Central memory CD8-positive, alpha-beta T cell (primary cell): ENCODE measurements at places on chromosomes 13 and 19.

DNA sequence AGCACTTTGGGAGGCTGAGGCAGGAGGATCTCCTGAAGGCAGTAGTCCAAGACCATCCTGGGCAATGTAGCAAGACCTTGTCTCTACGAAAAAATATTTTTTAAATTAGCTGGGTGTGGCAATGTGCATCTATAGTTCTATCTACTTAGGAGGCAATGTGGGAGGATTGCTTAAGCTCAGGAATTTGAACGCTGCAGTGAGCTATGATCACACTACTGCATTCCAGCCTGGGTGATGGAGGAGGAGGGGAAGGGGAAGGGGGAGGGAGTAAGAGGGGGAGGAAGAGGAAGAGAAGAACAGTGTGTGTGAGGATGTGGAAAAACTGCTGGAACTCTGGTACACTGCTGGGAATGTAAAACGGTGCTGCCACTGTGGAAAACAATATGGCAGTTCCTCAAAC is 9.2 kb upstream of the CLIP3 start:
- H3K27me3 ChIP-seq = no peaks in the 10 kb centered on the region
- H3K36me3 ChIP-seq = peaks cover 4% of the 10 kb centered on the region
- no peak overlapping the region for H3K27ac ChIP-seq
- DNase-seq = no peak
- H3K4me3 ChIP-seq = no peak overlapping the region

GRCh38 chr13:90120026-90120425 is 1227.5 kb upstream of the MIR17HG start:
- no peaks in the 10 kb centered on the region for H3K4me1 ChIP-seq
- H3K27ac ChIP-seq = no peak overlapping the region
- H3K27me3 ChIP-seq = no peaks in the 10 kb centered on the region
- H3K36me3 ChIP-seq = no peaks in the 10 kb centered on the region

GRCh38 chr13:111322916-111323331 is 2.5 kb downstream of the TEX29 start:
- peaks cover 8% of the 10 kb centered on the region for H3K36me3 ChIP-seq
- DNase-seq = no peak
- H3K4me3 ChIP-seq = no peak overlapping the region
- no peak overlapping the region for H3K27ac ChIP-seq
- peaks cover 33% of the 10 kb centered on the region for H3K27me3 ChIP-seq
- peaks cover 8% of the 10 kb centered on the region for H3K4me1 ChIP-seq

- peaks cover 12% of the 10 kb centered on the region for H3K36me3 ChIP-seq
- DNase-seq = no peak
- no peaks in the 10 kb centered on the region for H3K27me3 ChIP-seq
- peaks cover 22% of the 10 kb centered on the region for H3K4me1 ChIP-seq
These were observed 74.0 kb downstream of the PDS5B start for GRCh38 chr13:32660227-32660626.

DNA sequence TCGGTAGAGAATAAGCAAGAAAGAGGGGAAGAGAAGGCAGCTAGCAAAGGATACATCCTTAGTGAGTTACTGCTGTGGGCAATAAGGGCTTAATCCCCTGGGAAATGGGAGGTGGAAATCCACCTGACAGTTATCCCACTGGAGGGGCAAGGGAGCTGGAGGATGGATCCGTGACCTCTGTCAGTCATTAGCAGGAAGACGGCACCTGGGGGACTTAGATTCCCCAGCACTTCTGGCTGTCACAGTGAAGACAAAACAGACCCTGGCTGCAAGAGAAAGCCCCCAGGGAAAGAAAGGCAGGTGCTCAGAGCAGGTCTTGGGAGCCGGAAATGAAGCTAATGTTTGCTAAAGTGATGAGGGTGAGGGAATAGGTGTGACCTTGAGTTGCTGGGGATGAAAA is 70.4 kb upstream of the MRI1 start:
- DNase-seq = no peak
- H3K36me3 ChIP-seq = no peaks in the 10 kb centered on the region
- no peak overlapping the region for H3K27ac ChIP-seq
- H3K4me1 ChIP-seq = no peaks in the 10 kb centered on the region
- no peak overlapping the region for H3K4me3 ChIP-seq
- H3K27me3 ChIP-seq = peaks cover 65% of the 10 kb centered on the region

- H3K4me1 ChIP-seq = peaks cover 6% of the 10 kb centered on the region
- H3K4me3 ChIP-seq = no peak overlapping the region
- no peaks in the 10 kb centered on the region for H3K27me3 ChIP-seq
- no peak for DNase-seq
These were observed 34.9 kb downstream of the ZNF726 start for GRCh38 chr19:23949611-23950010.

- H3K27me3 ChIP-seq = no peaks in the 10 kb centered on the region
- no peaks in the 10 kb centered on the region for H3K36me3 ChIP-seq
- no peak overlapping the region for H3K4me3 ChIP-seq
- H3K27ac ChIP-seq = no peak overlapping the region
- DNase-seq = no peak
- H3K4me1 ChIP-seq = no peaks in the 10 kb centered on the region
These were observed 195.7 kb downstream of the SPRY2 start for GRCh38 chr13:80145171-80145690.
